ENCODE measurements at places on chromosomes 13 and 19.

DNA sequence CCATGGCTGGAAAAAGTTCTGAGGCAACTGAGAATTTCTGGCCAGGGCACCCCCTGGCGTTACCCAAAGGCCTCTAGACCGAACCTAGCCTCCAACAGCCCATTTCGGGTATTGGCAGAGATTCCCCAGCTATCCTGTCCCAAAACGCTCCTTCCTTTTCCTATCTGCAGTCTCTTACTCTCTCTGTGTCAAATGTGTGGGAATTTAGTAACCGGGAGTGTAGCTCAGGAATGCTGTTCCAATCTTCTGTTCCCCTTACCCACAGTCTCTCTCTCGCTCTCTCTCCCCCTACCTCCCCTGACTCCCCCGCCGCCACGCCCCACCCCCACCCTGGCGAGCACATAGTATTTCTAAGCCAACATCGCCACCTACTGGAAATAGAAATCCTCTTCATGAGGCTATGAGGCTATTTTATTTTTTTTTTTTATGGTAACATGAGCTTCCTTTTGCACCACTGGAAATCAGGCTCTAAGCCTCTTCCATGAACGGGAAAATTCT, 27.0 kb downstream of the OXGR1 start:
- no peak for DNase-seq

DNA sequence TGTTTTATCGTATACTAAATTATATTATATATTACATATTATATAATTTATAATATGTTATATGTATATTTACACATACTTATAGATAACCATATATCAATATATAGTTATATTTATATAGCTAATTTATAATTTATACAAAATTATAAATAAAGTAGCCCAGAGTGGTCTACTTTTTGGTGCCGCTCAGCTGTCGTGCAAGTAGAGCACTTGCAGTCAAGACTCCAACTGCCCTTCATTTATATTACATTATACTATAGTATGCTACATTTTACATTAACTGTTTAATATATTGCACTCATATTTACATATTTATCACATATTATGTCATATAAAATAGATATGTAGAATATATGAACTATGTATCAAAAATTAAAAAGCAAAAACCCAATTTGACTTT, 1124.7 kb upstream of the MIR17HG start:
- no peak for DNase-seq

DNA sequence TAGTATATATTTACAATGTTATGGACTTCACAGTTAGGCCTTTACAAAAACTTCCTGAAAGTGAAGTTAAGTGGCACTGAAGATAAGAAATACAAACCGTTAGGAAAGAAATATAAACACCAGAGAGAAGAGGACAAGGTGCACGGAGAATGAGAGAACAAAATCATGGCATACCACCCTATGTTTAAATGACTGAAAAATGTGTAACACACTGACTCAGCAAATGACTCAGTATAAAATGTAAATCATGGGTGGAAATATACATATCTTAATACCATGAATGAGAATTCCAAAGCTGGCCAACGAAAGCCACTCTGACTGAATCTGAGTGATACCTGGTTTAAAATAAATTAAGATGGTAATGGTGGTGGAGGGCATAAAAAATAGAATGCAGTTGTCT, 260.8 kb downstream of the DNAJC15 start:
- no peak for DNase-seq

DNA sequence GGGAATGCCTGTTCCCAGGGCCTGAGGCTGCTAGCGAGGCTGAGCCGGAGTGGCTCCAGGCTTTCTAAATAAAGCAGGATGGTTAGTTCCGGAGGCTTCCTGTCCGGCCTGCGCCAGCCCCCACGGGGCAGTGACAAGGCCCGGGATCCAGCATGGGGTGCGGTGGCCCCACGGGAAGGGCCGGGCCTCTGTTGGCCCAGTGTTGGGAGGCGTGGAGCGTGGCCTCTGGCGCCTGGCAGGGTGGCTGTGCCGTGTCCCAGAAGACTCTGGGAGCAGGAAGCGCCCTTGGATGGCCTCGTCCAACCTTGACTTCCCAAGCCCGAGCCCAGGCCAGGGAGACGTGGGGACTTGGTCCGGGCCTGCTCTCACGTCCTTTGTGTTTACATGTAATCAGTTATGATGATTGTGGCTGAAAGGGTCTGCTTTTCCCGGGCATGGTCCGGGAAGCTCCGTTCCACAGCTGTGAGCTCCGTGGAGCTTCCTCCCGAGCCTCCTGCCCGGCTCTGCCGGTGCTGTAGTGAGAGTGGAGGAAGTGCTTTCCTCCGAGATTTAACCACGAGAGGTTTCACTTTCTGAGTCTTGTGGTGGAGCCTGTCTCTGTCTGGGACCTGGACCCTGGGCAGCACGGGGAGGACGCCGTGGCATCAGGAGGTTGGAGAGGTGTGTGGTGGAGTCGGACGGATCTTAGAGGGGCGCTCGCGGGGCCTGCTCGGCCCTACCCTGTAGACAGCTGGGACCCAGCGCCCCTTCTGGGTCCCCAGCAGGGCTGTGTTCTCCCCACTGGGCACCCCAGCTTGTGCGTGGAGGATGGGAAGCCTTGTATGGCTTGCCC, 4.6 kb downstream of the GNA11 start:
- DNase-seq = no peak
